ENCODE measurements at places on chromosomes 3 and 15.

GRCh38 chr3:75232216-75232615, 431.9 kb upstream of the FRG2C start:
- no peak for DNase-seq

- no peak for DNase-seq
Measured at GRCh38 chr3:47265725-47266428, 16.7 kb downstream of the KIF9 start.

DNA sequence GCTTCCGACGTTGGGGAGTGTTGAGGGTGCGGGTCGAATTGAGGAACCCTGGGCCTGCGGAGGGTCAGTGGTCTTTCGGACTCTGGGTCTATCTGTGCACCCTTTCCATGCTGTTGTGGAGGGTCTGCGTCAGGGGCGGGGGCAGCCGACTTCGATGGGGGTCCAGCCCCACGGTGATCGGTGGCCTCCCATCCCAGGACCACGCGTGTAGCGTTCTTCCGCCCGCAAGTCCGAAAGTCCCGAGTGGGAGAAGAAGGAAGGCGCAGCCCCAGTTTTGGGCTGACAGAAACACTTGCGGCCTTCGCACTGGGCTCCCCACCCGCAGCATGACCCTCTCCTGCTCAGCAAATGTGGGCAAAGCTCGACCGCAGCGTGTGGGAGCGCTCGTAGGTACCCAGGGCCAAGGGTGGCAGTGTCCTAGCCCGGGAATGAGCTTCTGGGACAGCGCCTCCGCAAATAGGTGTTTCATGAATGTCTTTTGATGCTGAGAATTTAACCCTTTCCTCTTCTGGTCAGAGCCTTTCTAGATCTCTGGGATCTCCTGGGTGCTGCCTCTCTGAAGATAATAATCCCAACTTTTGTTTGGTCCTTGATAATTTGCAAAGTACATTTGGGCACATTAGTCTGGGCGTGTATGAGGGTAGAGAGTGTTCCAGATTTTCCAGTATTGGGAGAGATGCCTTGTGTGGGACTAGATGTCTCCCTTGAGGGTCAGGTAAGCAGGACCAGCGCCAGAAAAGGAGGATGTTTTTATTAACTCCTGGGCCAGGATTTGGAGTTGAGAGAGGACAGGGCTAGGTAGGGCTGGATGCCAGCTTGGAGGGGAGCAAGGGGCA, 2.3 kb upstream of the DLL4 start:
- DNase-seq, result no peak

DNA sequence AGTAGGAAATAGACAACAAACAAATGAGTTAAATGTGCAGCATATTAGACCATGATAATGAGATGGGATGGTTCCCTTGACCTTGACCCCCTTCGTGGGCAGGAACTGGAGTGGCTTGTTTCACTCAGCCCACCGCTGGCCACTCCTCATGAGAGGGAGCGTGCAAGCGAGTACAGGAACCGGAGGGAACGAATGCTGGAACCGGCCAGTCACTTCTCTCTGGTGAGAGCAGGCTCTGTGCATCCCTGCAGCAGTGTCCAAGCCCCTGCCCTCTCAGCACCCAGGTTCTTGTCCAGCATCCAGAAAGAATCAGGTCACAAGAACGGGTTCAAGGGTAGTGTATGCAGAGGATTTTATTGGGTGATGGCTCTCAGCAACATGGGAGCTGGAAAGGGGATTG, 17.2 kb upstream of the IREB2 start:
- no peak for DNase-seq

- DNase-seq, result no peak
Measured at GRCh38 chr15:61702224-61703020, 357.8 kb downstream of the VPS13C start.

DNA sequence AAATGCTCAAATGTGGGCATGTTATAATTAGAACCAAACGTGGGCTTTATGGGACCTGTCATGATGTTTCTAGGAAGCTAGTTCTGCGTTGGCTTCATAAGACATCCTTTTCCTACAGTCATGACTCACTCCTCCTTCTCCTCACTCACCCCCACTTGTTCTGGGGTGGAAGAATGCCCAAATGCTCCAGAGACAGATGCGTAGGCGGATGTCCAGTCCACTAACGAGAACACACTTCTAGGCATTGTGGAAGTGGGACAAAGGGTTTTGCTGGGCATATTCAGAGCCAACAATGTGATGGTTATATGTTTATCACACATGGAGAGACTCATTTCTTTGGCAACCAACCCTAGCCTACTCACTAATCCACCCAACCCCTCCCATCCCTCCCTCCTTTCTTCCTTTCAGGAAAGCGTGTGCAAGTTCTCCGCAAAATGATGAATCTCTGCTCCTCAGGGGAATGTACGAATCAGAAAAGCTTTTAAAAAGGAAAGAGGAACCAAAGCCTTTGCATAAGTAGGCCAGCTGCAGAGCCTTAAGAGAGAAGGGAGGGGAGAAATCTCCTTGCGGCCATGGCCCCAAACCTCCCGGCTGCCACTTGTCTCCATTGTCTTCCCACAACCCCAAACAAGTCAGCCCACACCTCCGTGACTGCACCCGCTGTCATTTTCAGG, 123.0 kb upstream of the SPRED1 start:
- DNase-seq, result no peak

GRCh38 chr15:41773729-41774061, 589 bp upstream of the MAPKBP1 start:
- DNase-seq, result no peak

DNA sequence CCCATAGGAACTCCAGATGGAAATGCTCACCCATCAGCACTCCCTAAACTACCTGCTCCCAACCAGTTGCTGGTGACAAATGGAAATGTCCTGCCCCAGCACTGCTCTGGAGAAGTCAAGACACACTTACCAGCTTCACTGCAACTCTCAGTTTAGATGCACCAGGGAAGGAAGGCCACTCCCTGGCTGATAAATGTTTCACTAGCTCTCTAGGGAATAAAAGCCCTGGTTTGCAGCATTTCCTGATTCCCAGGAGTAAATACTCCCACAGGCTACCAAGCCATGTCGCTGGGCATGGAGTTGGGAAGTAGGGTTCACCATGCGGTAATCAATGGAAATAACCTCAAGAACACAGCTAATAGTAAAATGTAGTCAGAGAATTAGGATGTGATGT, 112.0 kb upstream of the NEO1 start:
- DNase-seq, result no peak

- DNase-seq, result no peak
Measured at GRCh38 chr3:127614928-127615589, 13.9 kb upstream of the PODXL2 start.

DNA sequence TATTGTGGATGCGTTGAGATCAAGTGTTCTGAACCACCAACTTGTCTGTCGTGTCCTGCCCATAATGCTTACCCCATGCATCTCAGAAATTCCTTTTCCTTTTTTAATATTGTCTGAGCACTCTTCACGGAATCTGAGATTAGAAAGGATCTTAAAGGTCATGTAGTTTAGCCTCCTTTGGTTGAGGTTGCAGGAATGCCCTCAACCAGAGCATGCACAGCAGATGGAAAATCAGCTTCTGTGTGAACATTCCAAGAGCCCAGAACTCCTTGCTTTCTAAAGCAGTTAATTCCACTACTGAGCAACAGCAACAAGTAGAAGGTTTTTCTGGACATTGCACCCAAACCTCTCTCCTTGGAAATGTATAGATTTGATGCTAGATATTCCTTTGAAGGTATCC, 153.7 kb downstream of the TPRG1 start:
- no peak for DNase-seq

DNA sequence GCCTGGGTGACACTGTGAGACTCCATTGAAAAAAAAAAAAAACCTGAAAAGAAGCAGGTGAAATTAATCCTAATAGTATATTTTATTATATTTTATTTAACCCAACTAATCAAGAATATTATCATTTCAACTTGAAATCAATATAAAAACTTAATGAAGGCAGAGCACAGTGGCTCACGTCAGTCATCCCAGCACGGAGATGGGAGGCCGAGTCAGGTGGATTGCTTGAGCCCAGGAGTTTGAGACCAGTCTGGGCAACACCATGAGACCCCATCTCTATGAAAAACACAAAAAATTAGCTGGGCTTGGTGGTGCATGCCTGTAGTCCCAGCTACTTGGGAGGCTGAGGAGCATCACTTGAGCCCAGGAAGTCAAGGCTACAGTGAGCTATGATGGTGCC, 33.3 kb upstream of the SLC41A3 start:
- no peak for DNase-seq

GRCh38 chr15:47432826-47433225, 284.5 kb upstream of the SEMA6D start:
- no peak for DNase-seq

DNA sequence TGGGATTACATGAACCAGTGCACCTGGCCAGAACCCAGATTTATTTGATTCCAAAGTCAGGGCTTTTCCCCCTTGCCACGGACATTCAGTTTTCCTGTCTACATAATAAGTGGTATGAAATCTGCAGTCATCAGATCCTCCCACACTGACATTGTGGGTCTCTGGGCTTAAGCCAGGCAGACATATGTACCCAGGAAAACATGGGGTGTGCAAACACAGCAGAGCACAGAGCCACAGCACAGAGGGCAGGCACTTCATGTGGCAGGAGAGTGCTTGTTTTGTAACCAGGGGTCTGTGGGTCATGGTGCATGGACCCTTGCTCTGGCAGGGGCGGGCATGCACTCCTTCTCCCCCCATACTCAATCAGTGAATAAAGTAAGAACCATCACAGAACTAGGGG, 6.1 kb upstream of the ABTB1 start:
- DNase-seq, result no peak

GRCh38 chr3:66466606-66467270, 34.1 kb downstream of the LRIG1 start:
- DNase-seq, result no peak

DNA sequence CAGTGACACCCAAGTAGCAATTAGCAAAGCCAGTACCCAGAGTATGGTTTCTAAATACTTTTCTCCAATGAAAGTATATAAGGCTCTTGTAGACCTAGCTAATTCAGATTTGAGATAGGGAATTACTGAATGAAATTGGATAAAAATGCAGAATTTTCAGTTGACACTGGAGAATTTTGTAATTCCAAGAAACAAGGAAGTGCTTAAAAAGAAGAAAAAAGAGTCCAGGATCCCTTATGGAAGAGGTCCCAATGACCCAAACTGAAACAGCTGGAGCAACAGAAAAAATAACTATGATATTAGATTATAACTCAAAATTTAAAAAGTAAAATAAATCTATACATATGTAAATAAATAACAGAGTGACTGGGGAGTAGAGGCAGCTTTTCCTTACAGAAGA, 335.2 kb downstream of the C3orf38 start:
- no peak for DNase-seq

- no peak for DNase-seq
Measured at GRCh38 chr3:149009732-149010131, 18.4 kb downstream of the GYG1 start.

DNA sequence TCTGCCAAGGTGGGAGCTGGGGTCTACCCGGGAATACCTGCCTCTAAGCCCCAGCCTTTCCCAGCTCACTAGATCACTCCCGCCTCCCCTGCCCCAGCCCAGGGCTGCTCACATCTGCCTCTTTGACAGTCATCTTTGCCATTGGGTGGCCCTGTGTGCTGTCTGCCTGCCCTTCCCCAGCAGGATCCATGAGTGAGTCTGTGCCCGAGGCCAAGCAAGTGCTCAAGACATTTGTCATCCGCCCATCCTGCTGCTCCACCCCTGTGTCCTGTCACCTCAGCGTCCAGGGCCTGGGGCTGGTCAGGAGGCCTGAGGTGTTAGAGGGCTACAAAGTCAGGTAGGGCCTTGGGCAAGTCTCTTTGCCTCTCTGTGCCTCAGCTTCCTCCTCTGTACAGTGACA, 89.4 kb downstream of the LSM3 start:
- DNase-seq, result no peak

DNA sequence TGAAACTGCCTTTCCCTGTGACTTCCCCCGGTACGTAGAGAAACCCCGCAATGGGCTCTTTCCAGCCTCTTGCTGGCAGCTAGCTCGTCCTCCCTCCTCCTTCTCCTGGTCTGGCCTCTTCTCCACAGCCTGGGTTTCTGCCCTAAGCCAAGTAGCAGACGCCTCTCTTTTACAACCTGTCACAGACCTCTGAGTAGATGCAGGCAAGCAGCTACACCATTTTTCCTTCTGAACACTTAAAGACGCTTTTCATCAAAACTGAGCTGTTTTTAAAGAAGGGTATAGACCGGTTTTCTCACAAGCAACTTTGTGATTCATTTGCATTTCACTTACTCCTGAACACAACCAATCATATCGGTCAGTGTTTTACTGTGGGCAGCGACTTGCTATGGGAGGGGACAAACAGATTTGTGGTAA, 32.0 kb downstream of the ADAMTSL3 start:
- no peak for DNase-seq

- no peak for DNase-seq
Measured at GRCh38 chr3:44887101-44887500, 12.7 kb downstream of the TGM4 start.

DNA sequence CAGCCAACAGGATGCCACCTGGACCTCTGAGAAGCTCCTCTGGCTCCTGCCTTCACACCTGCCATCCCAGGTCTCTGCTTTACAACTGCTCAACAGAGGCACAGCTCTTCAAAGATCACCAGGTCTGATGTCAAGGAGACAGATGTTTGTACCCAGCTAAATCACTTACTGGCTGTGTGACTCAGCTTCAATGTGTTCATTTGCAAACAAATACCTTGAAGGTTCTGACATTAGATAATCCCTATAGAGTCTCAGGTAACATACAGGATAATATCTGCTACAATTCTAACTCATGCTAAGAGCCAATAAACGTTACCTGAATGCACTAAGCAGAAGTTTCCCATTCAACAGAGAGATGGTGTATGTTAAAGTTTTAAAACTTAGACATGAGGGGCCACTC, 163.4 kb upstream of the IGF1R start:
- no peak for DNase-seq

DNA sequence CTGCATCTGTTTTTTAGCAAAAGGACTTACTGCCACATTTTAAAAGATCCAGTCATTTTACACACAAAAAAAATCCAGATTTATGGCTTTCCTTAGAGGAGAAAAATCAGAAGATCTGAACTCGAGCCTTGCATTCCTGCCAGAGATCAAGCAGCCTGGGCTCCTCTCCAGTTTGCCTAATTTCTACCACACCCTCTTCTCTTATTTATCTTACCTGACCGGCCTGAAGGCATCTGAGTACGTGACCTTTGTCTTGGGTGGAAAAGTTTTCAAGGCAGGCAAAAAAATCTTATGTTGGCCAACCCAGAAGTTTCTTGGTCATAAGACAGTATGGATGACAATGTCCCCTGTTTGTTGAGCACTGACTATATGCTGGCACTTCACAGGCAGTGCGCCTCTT, 60.3 kb downstream of the CHRD start:
- DNase-seq, result no peak

- DNase-seq, result no peak
Measured at GRCh38 chr15:29873264-29873663, 51.0 kb upstream of the TJP1 start.

Measured in stimulated activated CD4-positive, alpha-beta T cell treated with anti-CD3 and anti-CD28 coated beads, Interleukin-1b, Interleukin-23, amount 100 ng/mL, for 24 hours (primary cell).